NCI-H1694 treated with DMSO at 0.1 percent for 48 hours (cell line): ENCODE measurements at places on chromosomes 11 and 22.

DNA sequence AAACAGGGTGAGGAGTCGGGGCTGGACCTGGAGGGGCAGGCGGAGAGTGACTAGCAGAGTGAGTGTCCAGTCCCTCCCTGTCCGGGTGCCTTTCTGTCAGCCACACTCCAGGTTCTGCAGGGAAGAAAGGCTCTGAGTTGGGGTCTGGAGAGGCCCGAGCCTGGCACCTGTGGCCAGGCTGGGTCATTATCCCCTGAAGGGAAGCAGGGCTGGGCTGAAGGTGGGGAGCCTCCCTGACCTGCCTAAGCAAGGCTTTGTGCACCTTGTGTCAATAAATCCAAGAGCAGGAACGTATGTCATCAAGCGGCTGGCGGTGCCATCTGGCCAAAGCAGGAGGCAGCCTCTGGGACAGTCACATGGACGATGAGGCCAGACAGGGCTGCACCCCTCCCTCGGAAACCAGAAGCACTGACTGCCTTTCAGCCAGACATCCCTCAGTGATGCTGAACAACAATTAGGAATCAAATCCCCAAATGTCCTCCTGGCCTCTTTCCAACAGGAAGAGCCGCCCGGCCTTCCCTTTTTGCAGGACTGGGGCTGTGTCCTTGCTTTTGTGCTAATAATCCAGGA, 73.9 kb upstream of the FGF3 start:
- no peak for DNase-seq

DNA sequence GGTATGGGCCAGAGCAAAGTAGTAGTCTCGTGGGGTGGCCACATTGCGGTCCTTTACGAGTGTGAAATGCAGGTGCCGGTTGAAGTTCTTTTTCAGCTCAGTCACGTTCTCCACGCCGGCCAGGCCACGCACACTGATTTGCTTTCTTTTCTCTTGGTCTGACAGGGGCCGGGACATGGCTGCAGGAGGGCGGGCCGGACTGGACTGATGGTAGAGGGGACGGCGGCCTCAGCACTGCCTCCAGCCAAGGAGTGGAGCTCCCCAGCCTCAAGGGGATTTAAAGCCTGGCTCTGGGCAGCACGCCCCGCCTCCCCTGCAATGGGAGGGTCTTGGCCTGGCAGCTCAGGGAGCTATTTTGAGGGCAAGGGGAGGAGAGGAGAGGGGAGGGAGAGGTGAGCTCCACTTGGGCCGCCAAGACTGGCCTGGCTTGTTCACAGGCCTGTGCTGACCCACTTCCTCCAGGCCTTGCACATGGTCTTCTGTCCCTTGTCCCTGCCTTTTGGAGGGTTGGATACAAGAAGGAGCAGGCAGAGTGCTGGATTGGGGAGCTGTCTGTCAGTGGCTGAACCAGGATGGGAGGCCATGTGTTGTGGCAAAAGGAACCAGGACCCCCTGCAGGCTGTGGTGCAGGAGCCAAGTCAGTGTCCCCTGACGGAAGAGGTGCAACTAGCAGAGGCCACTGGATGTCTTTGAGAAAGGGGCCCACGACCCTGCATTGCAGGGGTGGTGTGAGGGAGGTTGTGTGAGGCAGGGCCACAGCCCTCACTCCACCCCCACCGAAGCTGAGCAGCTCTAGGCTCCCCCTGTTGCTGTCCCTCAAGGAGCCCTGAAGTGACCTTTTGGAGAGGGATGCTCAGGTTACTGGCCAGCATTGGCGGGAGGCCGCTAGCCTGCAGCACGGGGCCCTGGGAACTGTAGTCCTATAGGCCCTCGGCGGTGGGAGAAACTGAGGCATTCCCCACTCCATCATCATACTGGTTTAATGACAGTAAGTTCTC, at the start of gene PYGM:
PYGM (minus strand) TSS at position 253 of the 998 bp plus-strand sequence; CDS start at position 177, 76 bp downstream.
- DNase-seq: no peak

DNA sequence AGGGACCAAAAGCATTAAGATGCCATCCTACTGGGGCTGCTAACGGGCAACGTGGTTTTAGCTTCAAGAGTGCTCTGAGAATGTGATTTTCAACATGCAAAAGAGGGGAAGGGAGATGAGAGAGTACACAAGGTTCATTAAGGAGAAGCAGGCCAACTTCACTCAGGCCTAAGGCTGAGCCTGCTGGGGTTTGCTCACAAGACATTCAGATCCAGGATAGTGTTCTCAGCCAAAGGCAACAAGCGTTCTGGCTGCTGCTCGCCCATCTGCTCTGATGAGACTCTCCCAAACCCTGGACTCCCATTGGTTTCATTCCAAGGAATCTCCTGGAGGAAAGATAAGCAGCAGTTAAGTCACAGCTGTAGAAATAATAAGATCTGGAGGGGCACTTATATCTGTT, 23.6 kb upstream of the UPB1 start:
- DNase-seq: no peak

- no peak for DNase-seq
Measured at GRCh38 chr11:65606876-65607613, 7.0 kb downstream of the MAP3K11 start.

DNA sequence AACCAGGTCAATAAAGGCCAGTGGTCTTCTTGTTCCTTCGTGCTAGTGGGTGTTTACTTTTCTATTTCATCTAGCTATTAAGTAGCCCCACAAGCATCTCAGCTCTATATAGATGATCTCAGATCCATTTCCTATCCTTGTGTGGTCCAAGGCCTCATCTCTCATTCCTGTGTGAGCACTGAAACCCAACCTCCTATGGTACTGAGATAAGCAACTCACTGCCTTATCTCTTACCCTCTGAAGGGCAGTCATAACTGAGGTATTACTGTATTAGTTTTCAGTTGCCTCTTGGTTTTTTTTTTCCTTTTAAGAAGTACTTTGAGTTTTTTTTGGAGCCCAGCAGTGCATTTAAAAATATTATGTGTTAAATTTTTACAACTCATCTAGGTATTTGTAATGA, 28.3 kb downstream of the ACER3 start:
- DNase-seq: no peak
